ENCODE measurements at places on chromosomes 6 and 20.

DNA sequence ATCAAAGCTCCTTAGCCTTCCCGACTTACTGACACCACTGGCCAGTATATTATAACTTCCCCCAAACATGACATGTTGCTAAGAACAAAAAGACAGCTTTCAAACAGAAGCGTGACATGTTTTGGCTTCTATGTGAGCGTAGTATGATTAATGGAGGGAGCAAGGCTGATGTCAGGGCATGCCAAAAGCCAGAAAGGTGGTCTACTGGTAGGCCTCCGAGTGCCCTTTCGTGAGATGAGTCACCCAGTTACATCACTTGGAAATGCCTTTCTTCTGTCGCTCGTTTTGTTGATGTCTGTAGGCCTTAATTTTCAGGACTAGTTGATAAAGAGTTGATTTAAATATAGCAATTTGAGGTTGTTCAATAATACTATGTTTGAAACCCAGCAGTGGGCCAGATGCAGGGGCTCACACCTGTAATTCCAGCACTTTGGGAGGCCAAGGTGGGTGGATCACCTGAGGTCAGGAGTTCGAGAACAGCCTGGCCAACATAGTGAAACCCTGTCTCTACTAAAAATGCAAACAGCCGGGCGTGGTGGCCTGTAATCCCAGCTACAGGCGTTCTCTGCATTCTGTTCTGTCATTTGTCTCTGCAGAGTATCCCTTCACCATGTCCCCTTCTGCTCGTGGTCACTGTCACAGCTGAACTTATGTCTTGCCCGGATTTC lies 53.3 kb downstream of the CNKSR3 start:
- no peak for DNase-seq

DNA sequence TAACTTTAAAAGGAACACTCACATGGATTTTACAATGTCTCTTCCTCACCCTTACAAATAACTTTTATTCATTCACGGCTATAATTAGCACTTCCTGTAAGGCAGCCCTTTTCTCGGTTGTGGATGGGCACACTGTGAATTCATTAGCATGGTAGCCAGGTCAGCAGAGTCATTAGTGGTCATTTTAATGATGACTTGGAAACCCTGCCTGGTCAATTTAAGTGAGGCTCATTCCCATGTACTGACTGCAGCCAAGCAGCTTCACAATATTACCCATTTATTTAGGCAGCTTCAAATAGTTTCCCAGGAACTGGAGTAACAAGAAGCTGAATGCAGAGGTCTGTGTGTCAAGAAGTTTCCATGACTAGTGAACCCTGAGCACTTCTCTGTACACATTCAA lies 248.8 kb downstream of the KHDC1L start:
- no peak for DNase-seq

- no peak for DNase-seq
These were observed 207.7 kb upstream of the GJE1 start for GRCh38 chr6:141925001-141925400.

DNA sequence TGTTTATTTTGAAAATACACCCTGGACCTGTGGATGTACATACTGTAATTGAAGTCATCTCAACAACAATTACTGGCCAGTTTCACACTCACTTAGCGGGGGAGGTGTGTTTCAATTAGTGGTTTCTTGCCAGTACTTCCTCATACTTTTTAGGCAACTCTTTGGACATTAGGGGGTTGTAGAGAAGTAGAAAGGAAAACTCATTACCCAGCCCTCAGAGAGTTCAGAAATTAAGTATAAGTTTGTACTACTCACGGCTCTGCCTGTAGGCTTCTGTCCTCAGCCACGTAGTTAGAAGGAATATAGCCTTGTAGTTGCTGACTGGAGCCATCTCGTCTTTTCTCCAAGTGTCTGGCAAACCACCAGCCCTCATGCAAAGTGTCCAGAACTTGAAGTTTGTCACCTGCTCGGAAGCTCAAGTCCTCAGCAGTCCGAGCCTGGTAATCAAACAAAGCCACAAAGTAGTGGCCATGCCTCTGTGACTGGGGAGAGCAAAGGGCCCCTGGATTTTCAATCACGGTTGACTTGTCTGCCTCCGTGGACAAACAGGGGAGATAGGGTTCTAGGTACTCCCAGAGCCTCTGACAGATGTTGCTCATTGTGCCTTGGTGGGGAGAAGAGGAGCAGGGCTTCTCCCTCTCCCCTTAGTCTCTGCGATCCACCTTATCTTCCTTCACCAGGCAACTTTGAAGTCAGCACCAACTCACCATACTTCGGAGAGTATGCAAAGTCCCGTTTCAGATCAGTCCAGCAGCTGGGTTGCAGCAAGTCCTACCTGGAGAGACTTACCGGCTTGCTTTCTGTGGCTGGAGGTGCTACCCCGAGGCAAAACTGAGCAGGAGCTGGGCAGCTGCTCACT lies 749 bp downstream of the FRK start:
- DNase-seq, result no peak

GRCh38 chr6:118476551-118476950 lies 71.5 kb upstream of the PLN start:
- no peak for DNase-seq

- DNase-seq, result no peak
These were observed 34.0 kb downstream of the TRERF1 start for GRCh38 chr6:42417641-42418112.

DNA sequence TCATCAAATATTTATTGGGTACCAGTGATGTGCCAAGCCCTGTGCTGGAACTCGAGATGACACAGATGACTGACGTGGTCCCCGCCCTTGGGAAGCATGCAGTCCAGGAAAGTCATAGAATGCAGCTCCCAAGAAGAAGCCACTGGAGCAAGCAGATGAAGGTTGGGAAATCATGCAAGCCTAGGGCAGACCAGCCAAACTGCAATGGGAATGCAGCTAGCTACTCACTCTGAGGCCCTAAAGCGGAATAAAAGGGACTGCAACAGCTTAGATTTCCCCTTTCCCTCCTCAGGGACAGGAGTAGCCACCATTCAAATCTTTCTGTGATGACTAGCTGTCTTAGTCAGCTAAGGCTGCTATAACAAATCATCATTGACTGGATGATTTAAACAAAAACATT lies 152.2 kb downstream of the MAFB start:
- DNase-seq, result no peak

- no peak for DNase-seq
These were observed 1.9 kb upstream of the IRF4 start for GRCh38 chr6:389622-390021.

DNA sequence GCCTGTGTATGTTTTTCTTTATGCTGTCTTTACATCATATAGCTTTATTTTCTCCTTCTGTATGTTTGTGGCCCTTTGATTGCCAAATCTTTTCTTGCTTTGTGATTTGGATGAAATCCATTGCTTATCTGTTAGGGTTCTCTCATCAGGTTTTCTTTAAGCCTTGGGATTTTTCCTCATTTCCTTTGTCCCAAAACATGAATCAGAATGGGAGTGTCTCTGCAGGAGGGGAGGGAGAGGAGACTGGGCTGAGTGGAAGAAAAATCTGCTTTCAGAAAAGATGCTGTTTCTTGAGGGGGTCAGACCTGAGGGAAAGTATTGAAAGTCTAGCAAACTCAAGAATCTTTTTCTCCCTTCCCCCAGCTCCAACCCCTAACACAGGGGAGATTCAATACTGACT lies 758.0 kb upstream of the MMS22L start:
- DNase-seq, result no peak

- no peak for DNase-seq
These were observed 12.4 kb downstream of the ADGRF5 start for GRCh38 chr6:46909371-46909770.

GRCh38 chr6:15754035-15754705 lies 91.3 kb upstream of the DTNBP1 start:
- DNase-seq, result no peak
